Stimulated activated memory B cell treated with anti-CD40 and anti-IgM and Interleukin-4, amounts not matched to agents 10 μg/mL and 1 μg/mL and 100 μg/mL, for 72 hours (primary cell): ENCODE measurements at places on chromosomes 16 and 17.

- no peak for ATAC-seq
These were observed 32.8 kb upstream of the NUDT16L1 start for GRCh38 chr16:4660454-4661007.

GRCh38 chr16:76108460-76108859 lies 168.7 kb upstream of the CNTNAP4 start:
- no peak for ATAC-seq

- no peak for ATAC-seq
These were observed 136.1 kb downstream of the RAB11FIP4 start for GRCh38 chr17:31527606-31528005.

GRCh38 chr16:19907161-19907992 lies 22.7 kb upstream of the GPRC5B start:
- ATAC-seq: peak; percentile 73

- ATAC-seq: peak; percentile 94
These were observed 15.5 kb upstream of the TFAP4 start for GRCh38 chr16:4288148-4288921.

DNA sequence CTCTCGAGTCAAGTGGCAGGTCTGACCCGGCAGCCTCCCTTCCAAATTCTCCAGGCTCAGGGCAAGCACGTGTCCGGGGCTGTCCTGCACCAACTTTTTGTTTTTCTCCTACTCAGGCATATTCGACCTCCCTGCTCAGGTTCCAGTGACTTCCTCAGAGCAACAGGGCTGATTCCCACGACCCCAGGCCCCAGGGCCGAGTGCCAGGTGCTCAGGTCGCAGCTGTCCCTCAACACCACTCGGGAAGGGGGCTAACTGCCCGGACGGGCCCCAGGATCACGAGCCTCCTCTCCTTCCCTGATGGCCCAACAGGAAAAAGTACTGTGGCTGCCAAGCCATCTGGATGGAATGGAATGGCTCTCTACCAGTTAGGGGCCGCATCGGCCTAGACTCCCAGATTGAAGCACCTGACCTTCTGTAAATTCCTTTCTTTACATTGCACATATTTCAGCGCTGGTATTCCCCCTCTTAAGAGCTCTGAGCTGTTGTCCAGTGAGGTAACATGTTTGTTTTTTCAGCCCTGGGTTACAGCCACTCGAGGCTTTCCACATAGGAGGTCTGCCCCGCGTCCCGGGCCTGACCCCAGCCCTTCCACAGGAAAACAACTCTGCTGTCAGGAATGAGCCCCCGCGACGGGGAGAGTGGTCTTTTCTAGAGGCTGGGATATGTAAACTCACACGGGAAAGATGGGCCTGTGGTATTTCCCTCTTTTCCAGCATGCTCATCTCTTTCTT lies 25.0 kb downstream of the NXN start:
- ATAC-seq: peak; percentile 20

DNA sequence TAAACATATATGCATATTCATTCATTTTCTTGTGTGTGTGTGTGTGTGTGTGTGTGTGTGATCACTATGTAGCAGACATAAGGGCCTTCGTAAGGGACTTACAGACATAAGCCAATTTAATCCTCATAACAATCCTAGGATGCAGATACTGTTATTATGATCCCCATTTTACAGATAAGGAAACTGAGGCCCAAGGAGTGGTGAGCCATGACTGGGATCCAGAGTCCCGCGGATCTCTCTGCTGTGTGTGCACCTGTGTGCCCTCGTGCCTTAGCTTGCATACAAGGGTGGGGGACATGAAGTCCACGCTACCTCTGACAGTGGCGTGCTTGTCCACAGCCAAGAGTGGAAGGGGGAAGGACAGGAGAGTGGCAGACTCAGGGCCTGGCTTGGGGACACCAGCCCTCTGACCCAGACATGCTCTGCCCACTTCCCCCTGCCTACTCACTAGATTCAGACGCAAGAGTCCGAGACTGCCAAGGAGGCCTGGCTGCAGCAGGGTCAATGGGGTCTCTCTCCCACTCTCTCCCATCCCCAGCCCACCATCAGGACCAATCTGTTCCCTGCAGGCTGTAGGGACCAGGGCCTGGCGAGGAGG lies 9.8 kb upstream of the SMTNL2 start:
- no peak for ATAC-seq

DNA sequence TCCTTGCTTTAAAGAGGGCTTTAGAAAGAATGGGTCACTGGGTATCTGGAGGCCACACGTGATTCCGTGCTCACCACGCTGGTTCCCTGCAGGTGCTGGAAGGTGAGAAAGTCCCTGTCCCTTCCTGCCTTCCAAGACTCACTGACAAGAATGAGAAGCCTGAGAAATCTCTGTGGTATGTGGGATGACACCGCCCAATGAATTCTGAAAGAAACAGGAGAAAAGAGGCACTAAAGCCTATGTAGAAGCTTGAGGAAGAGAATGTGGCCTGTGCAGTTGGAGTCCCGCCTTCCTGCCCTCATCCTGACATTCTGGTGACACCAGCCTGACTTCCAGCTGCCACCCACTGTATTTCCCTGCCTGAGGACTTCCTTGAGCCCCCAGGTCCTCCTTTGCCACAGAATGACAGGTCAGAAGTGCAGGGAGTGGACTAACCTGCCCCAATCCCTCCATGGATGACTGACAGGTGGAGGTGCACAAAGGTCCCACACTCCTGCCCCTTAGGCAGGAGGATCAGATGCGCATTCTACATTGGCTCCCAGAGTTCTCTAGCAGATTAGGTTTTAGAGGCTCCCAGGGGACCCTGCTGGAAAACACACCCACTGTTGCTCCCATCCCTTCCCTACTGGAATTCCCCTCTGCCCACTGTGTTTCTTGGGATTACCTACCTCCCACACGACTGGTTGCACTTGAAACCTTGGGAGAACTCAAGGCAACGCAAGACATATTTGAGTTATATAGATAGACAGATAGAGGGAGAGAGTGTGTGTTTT lies 38.6 kb upstream of the TENT4B start:
- no peak for ATAC-seq

DNA sequence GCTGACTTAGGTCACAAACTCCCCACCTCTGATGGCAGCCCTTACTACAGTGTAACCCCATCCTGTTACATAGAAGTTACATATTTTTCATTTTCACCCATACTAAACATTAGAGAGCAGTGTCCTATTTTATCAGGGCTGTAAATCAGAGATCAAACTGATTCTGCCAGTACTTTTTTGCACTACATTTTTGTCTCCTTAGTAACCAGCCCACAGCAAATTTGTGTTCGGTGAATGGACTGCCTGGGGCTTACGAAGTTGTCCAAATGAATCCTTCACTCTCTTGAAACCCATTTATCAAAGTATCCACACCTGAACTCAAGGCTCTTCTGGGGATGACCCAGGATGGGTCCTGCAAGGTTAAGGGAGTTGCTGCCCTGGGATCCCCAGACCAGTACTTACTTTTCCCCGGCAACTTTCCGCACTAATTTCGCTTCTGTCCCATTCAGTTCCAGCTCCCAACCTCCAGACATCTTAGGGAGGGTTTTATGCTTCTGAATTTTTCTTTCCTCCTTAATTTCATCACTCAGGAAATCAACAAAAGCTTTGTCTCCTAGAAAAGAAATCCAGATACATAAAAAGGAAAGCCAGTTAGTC lies 1.1 kb downstream of the C1QBP start:
- no peak for ATAC-seq

DNA sequence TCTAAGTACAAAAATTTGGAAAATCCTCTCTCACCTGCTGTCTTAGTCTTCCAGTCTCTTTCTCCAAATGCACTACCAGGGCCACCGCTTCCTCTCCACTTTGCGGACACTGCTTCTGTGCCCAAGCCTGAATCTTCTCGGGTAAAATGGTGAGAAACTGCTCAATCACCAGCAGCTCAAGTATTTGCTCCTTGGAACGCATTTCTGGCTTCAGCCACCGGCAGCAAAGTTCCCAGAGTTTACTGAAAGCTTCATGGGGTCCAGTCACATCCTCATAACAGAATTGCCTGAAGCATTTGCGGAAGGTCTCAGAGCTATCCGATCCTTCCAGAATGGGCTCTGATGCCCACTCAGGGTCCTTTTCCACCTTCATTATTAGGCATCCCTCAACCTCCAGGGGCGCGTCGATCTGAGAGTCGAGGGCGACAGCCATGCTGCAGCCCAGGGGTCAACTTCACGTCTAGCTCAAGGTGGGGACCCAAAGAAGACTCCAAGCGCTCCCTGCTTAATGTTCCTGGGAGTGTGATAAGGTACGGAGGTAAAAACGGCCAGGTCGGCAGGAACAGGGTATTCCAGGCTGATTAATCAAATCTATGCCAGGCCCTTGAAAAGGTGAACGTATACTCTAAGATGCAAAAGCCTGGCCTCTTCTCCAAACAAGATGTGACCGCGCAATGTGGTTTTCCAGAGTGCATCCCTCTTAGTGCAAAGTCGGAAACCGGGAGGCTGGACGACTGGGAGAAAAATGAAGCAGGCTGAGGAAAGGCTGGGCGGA lies 763 bp downstream of the ZKSCAN2 start:
- ATAC-seq: peak; percentile 3

DNA sequence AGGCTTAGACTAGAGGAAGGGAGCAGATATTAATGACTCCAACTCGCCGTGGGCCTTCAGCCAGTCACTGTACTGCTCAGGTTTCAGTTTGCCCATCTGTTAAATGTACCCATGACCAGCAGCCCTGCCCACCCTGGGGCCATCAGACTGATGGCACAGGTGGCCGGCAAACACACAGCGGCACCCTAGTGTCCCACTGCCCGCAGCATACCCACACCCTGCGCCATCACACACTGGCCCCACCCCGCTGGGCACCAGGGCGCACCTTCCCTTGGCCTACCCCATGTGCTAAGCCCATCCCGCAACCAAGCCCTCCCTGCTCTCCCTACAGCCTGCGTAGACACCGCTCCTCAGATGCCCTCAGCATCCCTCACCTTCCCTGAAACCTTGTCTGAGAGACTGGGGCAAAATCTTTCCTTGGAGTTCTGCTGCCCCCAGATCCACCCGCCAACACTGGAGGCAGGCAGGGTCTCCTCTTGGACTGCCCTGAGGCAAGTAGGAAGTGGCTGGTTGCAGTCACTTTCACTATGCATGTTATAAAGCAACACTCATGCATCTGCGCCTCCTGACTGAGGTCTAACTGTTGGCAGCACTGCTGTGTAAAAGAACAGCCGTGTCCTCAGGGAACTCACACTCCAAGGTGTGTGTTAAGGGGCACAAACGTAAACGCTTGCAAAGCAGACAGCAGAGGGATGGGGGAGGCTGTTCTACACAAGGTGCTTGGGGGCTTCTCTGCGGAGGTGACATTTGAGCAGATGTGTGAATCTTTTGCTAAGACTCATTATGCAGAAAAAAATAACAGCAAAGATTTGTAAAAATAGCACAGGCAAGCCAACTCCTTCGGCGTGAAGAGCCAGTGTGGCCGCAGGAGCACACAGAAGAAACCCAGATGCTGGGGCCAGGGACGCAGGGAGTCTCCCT lies 6.7 kb upstream of the BCAR1 start:
- no peak for ATAC-seq

DNA sequence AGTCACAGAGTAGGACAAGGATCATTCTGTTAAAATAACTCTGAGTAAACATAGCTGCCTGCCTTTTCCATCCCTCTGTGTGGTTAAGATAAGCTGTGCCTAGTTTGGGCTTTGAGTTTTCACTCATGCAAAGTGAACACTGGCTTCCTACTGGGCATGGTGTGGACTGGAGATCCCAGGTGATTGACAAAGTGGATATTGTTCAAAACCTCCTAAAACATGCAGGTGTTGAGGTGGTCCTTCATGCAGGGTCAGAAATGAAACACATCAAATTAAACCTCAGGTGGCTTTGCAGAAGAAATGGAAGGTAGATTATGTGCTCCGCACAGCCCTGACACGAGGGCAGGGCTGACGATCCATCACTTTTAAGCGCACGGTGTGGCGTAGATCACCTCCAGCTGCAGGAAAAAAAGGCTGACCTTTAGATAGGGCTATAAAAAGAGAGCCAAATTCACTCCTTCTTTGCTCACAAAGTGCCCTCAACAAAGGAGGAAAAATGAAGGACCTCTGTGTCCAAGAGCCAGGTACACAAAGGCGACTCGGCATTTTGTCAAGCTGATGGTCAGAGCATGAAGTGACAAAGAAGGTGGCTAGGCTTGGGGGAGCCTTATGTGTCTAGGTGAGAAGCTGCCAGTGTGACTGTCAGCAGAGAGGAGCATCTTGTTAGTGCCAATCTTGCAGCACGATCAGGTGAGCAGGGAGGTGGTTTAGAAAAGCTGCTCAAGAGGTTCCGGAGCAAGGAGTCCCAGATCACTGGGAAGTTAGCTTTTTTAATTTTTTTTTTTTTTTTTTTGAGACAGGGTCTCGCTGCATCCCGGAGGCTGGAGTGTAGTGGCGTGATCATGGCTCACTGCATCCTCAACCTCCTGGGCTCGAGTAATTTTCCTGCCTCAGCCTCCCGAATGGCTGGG lies 19.9 kb upstream of the ITPRIPL2 start:
- ATAC-seq: no peak

DNA sequence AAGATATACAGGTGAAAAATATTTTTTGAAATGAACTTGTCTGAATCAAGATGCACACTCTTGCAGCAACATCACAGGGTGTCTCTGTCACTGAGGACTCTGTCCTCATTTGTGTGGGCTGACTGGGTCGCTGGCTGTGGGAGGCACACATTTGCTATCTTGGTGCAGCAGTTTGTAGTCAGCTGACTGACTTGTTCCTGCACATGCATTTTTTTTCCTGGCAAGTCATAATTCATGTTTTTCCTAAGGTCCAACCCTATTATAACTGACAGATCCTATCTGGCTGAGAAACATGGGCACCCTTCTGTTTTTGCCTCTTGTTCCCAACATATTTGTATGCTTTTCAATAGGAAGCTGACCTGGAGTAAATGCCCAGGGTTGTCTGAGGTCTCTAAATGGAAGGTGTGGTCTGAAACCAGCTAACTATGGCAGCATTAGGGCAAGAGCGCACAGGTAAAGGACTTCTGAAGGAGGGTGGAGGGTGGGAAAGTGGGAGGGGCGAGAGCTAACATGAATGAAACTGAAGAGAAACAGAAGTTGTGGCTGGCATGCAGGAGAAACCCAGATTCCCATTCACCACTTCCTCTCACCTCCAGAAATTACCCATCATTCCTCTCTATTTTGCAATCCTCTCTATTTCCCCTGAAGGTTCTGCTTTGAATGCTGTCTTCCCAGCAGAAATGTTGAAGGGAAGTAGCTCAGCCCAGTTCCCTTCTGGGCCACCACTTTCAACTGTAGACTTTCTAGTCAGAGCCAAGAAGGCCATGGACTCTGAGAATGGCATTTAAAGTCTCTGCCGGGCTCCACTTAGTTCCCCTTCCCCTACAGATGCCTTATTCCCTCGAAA lies 166.1 kb downstream of the PRKCA start:
- no peak for ATAC-seq

- no peak for ATAC-seq
These were observed 103.9 kb upstream of the CHMP6 start for GRCh38 chr17:80887639-80888175.

- no peak for ATAC-seq
These were observed 114.7 kb downstream of the IRX3 start for GRCh38 chr16:54171626-54172537.

DNA sequence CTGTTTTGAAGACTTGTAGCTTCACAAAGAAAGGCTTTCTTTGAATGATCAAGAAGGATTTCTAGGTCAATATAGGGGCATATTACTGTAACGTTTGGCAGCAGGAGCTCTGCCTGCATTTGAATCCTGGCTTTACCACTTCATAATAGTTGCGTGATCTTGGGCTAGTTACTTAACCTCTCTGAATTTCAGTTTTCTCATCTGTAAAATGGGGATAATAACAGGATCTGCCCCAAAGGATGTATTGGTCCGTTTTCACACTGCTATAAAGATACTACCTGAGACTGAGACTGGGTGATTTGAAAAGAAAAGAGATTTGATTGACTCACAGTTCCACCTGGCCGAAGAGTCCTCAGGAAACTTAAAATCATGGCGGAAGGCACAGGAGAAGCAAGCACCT lies 12.5 kb downstream of the BMERB1 start:
- no peak for ATAC-seq

- ATAC-seq: no peak
These were observed 48.9 kb downstream of the MRC2 start for GRCh38 chr17:62676231-62676943.
